Activated T-helper 1 cell treated with anti-CD3 and anti-CD28 coated beads, Interleukin-2, amount 50 U/mL, for 16 hours (primary cell): ENCODE measurements at places on chromosomes 3 and 15.

- no peak for DNase-seq
Observed at GRCh38 chr3:170089862-170090600, 52.2 kb downstream of the GPR160 start.

GRCh38 chr3:36493051-36493450 is 112.7 kb downstream of the STAC start:
- DNase-seq = no peak

DNA sequence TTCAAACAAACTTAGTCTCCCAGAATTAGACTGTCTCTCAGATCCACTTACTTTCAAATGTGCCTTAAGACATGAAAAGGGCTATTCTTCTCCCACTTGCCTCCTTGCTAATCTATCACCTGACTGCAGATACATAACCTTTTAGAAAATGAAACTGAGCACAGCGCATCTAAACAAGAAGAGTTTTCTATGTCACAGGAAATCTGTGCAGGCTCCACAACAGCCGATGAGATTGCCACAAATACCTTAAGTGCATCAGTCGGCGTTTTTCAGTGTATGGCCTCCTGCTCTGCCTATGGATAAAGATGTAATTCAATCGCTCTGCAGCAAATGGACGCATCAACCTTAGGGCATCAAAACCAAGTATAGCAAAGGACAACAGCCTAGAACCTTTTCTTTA is 544.2 kb downstream of the FOXP1 start:
- DNase-seq = no peak

GRCh38 chr3:178439504-178439903 is 96.7 kb upstream of the KCNMB2 start:
- DNase-seq = no peak
